ENCODE measurements at places on chromosomes 3 and 15.

DNA sequence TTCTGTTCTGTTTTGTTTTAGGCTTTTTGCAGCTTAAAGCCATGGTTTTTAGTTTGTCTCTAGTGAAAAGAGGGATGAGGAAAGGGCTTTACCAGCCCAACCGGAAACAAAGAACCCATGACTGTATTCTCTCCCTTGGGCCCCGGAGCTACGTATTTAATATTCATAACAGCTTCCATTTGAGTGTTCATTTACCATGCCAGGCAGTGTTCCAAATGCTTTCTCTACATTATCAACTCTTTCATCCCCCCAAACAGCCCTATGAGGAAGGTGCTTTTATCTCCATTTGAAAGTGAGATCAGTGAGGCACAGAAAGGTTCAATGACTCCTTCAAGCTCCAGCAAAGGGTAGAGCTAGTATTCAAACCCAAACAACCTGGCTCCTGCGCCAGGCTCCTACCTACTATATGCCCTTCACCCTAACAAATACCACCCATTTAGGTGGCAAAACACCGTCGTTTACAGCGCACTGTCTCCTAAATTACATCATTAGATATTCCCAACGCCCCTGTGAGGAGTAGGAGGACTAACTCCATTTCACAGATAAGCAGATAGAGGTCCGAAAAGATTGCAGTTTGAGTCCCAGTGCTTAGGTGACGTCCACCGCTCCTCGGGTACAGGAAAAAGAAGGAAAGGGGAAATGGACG lies 27.9 kb downstream of the GTPBP8 start:
- no peak for DNase-seq

DNA sequence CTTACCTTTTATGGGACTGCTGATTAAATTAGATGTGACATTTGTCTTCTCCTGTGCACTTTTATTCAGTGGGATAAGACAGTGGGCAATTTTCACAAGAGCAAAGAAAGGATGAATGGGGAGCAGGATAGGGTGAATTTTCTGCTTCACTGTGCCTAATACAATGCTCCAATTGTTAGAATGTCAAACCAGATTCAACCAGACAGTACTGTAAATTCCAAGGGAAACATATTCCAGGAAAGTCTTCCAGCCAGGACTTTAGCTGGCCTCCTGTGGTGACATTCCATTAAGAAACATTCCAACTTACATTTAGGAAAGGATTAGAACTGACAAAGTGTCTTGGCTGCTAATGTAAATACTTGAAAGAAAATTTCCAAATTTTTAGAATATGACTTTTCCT lies 100.1 kb upstream of the PROK2 start:
- DNase-seq, result no peak

GRCh38 chr15:25093455-25094029 lies 138.8 kb downstream of the SNRPN start:
- DNase-seq, result no peak

DNA sequence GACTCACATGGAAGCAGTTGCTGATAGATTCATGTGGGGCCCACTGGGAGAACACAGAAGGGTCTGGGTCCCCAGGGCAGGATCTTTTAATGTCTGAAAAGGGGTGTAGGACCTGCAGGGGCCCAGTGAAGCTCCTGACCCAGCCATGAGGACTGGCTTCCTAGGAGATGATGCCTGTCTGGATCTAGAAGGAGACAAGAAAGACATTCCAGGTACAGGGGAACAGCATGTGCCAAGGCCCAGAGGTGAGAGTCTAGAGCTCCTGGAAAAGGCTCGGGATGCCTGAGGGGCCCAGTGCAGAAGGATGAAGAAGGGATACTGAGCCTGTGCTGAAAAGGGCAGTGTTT lies 4.7 kb upstream of the SEMA3F start:
- no peak for DNase-seq

GRCh38 chr3:48852151-48852550 lies 4.5 kb upstream of the PRKAR2A start:
- no peak for DNase-seq

GRCh38 chr3:23372285-23372684 lies 169.2 kb downstream of the UBE2E2 start:
- DNase-seq, result no peak

DNA sequence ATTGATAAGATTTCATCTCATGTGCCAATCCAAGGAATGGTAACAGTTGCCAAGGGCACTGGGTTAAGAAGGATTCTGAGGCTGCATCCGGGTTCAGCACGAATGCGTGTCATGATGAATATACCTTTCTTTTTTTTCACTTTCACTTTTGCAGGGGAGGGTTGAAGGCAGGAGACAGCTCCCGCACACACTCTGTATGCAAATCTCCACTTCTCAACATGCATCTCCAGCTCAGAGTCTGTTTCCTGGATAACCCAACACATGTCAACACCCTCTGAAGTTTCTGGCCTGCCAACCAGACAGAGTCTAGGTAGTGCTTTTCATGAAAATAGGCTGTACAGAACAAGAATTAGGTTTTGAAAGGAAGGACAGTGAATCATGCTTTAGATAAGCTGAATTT lies 21.6 kb downstream of the B4GALT4 start:
- DNase-seq, result peak; percentile 73

DNA sequence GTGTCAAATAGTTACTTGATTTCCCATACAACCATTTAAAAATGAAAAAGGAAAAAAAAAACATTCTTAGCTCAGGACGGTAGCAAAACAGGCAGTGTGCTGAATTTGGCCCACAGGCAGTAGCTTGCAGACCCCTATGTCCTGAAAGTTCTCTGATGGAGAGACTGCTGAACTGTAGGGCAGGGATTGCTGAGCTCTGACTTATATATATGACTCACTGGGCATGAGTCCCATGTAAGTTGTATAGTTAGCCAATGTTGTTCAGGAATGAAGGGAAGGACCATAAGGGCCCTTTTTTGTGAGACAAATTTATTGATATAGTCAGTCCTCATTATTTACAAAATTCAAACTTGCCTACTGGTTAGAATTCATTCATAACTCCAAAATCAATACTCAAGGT lies 36.9 kb upstream of the FRMD4B start:
- DNase-seq, result no peak

GRCh38 chr3:4720316-4721075 lies 227.3 kb downstream of the ITPR1 start:
- no peak for DNase-seq

DNA sequence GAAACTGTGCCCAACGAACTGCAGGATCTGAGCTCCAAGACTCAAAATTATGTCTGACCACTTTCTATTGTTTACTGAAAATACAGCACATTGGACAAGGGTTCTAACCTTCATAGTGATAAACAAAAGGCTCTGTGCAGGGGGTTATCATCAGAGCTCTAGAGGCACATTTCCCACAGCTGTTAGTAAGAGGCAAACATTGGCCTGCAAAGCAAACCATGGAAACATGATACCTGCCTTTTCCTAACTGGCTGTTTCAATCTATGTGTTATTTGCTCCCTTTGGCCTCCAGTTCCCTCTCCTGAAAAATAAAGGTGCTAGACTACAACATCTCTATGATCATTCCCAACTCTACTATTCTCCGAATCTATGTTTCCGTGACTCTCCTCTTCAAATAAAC lies 159.7 kb upstream of the ARHGEF26 start:
- DNase-seq, result no peak

GRCh38 chr3:33883538-33883950 lies 85.1 kb downstream of the PDCD6IP start:
- no peak for DNase-seq

DNA sequence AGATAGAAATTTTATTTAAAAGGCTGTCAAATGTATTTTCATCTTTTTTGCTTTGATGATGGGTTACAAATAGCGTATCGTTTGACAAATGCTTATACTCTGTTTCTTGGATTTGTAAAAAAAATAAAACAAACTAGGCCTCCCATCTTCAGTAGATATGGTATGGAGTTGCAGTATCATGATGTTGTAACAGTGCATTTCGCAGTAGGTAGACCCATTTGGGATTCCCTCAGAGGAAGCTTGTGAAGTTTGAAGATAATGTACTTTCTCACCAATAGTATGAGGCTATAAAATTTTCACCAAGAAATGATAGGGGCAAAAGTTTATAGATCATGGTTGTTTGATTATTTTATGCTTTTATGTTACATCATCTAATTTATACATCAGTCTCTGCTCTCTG lies 10.8 kb downstream of the MBNL1 start:
- no peak for DNase-seq

- DNase-seq, result no peak
Measured at GRCh38 chr3:183698756-183699155, 1.2 kb downstream of the YEATS2 start.

DNA sequence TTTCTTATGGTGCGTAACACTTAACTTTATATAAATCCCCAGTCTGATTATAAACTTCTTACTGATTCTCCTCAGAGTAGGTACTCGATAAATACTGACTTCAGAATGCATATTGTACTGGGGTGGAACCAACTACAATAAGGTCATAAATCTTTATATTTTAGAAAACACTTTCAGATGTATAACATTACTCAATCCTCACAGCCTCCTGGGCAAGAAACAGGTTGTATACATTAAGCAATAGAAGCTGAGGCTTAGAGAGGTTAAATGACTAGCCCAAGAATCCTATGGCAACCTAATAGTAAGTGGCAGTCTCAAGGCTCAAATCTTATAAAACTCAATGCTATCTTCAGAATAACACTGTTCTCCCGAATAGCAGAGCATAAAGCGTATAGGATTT lies 9.1 kb downstream of the VPS13C start:
- DNase-seq, result no peak

DNA sequence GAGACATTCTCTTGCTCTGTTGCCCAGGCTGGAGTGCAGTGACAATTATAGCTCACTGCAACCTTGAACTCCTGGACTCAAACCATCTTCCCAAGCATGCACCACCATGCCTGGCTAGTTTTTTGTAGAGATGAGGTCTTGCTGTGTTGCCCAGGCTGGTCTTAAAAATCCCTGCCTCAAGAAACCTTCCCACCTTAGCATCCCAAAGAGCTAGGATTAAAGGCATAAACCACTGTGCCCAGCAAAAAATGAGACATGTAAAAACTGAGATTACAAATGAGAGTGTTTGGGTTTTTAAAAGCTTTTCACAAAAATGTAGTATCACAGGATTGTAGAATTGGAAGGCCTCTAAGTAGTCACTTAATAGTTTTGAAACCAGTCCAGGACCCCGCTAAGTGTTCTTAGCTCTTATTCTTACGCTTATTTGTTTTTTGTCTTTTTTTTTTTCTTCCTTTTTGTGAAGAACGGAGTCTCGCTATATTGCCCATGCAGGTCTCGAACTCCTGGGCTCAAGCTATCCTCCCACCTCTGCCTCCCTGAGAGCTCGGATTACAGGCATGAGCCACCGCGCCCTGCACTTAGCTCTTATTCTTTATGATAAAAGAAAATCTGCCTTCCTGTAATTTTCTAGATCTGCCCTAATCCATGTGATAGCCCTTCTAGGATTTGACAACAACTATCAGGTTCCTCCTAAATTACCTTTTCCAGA lies 31.5 kb downstream of the KLHL18 start:
- no peak for DNase-seq

DNA sequence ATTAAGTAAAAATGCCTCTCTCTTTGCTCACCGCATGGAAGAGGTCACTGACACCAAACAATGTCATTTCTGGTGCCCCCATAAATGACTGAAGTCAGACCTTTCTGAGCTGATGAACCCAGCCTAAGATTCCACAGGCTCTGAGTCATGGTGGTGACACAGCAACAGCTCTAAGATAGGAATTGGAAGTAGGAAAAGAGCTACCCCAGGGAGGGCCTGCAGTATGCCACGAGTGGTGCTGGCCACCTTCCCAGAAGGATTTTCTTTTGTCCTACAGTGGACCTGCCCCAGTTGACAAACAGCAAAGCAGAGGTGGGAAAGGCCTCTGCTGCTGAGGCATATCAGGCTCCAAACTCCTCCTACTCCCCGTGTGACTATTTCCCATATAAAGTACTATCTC lies 208.1 kb downstream of the MINAR1 start:
- no peak for DNase-seq

GRCh38 chr3:186383026-186383993 lies 21.3 kb upstream of the DGKG start:
- no peak for DNase-seq

DNA sequence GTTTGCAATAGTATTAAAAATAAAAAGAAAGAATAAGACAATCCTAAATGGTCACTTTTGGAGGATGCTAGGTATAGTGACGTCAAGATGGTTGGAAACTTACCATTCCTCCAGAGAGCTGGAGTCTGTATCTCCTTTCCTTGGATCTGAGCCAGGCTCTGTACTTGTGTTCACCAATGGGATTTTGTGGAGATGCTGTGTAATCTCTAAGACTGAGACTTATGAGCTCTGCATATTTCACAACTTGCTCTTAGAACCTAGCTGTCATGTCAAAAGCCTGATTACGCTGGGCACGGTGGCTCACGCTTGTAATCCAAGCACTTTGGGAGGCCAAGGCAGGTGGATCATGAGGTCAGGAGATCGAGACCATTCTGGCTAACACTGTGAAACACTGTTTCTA lies 126.8 kb upstream of the CLSTN2 start:
- DNase-seq, result no peak

DNA sequence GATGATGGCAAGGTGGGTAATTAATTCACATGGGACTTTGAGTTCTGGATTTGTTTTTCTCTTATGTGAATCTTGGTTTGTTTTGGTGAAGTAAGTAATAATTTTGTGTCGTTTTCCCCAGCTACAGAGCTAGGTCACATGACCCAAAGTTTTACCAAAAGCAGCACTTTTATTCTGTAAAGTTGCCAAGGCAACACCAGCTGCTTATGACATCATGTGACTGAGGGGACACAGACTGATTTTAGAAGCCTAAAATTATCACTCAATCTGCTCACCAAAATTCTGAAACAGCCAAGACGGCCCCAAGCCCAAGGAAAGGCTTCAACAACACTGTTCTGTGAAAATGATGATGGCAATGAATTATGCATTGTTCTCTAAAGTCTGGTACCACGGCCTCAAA lies 63.9 kb downstream of the MEX3B start:
- DNase-seq, result no peak

DNA sequence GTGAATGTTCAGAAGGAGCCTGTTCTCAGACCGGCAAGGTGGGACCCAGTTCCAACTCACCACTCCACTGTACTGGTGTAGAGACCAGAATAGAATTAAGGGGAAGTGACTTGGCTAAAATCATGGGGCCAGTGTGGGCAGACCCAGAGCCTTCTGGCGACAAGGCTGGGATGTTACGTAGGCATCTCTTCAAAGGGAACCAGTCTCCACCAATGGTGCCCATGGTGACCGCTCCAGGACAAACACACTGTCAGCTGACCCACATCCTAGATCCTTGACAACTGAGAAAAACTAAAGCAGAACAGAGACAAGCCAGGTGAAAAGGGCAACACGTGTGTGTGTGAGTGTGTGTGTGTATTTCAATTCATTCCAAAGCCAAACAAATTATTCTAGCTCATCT lies 321.7 kb upstream of the FRG2C start:
- no peak for DNase-seq

DNA sequence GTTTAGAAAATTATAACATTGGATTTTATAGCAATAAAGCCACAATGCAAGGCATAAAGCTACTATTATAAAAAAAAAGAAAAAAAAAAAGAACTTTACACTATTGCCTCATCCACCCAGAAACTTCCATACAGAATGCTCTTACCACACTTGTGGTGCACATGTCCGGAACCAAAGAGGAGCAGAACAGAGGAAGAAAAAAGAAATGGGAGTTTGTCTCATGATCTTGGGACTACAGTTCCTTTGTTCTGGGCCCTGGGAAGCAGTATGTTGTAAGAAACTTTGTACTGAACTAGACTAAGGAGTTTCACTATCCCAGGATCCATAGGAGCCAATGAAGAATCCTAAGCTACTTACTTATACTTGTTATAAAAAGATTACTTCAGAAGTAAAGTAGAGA lies 36.1 kb downstream of the FMN1 start:
- DNase-seq, result no peak

Data from T-helper 1 cell (primary cell).